Activated T-cell treated with anti-CD3 and anti-CD28 coated beads for 48 hours (primary cell): ENCODE measurements at places on chromosomes 11 and 22.
A peak's percentile ranks its signal among the peaks of the same experiment; 100 is the strongest.

DNA sequence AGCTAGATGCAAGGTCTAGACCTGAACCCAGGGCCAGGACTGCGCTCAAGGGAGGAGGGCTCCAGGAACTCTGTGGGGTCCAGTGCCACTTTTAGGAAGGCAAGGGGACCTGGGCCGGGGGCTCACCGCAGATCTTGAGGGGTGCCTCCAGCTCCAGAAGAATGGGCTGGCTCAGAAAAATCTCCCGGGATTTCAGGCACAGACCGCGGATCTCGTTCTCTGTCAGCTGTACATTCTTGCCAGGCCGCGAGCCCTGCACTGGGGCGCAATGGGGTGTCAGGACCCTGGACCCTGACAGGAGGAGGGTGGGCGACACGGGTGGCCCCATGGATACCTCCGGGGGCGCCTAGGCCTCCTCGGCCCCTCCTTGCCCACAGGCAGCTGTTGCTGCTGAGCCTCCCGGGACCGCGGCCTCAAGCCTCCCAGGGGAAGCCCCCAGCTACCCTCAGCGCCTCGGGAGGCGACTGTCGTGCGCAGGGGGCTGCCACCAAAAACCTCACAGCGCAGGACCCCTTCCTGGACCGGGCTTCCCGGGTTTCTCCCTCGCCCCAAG lies 640 bp downstream of the PPP1CA start:
- DNase-seq = no peak

GRCh38 chr22:40690370-40690769 lies 11.1 kb downstream of the MCHR1 start:
- no peak for DNase-seq

DNA sequence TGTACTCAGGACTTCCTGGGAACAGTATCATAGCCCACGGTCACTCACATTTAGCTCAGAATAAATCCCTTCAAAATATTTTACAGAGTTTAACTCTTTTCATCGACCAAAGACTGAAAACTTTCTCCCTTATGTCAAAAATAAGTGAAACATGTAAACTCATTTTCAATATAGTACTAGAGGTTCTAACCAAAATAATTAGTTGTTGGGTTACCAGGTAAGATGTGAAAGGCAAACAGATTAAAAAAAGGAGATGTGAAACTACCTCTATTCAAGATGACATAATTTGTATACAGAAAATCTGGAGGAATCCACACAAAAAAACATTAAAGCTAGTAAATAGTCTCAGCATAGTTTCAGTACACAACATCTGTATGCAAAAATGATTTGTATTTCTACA lies 20.3 kb downstream of the XKR3 start:
- DNase-seq = no peak

- no peak for DNase-seq
These were observed 522 bp downstream of the RHOG start for GRCh38 chr11:3840004-3840869.

- no peak for DNase-seq
These were observed 251.2 kb downstream of the ETS1 start for GRCh38 chr11:128336203-128336602.

GRCh38 chr22:49462795-49463194 lies 364.9 kb downstream of the BRD1 start:
- DNase-seq = no peak

DNA sequence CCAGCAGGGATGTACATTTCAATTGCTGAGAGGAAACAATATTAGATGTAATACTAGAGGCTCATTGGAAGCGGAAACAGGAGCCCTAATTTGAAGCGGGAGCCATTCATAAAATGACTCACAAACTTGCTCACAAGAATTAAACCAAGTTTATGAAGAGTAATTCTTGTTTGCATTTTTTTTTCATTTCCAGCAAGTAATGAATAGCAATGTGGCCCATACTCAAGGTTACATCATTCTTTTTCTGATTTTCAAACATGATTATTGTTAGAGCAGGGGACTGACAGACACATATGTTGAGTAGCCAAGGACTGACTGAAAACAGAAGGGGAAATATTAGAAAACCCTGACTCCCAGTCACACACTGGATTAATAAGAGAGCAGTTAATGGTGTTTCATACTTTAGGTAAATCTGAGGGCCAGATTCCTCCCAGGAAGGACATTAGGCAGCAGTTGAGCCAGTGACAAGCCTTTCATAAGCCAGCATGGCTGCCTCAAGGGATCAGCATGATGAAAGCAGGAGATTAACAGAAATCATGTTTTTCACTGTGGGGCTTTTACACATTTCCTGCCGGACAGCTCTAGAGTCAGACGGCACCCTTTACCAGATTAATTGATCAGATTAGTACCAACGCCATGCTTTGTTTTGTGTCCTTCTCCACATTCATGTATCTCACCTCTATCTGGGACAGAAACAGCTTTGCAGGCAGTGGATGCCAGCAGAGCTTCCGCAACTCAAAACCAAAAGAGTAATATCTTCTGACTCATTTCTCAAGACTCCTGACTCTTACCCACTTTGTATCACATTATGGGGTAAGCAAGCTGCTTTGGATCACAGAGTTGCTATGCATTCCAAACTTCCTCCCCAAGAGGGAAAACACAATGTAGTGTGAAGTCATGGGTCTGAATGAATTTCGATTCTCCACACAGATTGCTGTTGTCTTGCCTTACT lies 831.6 kb downstream of the KCNA4 start:
- no peak for DNase-seq

DNA sequence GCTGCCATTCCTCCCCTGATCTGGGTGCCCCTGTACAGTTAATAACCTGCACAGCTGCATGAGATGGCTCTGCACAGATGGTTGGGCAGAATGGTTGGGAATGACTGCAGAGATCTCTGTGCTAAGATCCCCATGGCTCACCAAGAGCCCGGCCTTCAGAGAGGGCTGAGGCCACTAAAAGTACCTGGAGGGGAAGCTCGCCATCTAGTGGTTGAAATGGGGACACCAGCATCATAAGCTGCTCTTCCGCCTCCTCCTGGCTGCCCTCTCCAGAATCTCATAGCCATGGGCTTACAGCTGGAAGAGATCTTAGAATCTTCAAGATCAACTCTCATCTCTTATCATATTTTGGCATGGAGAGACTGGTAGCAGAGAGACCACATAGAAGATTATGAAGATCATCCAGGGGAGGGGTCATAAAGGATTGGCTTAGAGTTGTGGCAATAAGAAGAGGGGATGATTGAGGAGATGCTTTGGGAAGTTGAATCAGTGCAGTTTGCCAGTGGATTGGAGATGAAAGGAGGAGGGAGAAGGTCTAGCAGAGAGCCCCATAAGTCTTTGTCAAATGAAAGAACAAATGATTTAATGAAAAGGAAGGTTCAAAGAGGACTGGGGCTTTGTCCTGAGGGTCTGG lies 22.0 kb upstream of the TLCD5 start:
- DNase-seq = peak; percentile 27
